D721Med (cell line): ENCODE measurements at places on chromosomes 11 and 22.

DNA sequence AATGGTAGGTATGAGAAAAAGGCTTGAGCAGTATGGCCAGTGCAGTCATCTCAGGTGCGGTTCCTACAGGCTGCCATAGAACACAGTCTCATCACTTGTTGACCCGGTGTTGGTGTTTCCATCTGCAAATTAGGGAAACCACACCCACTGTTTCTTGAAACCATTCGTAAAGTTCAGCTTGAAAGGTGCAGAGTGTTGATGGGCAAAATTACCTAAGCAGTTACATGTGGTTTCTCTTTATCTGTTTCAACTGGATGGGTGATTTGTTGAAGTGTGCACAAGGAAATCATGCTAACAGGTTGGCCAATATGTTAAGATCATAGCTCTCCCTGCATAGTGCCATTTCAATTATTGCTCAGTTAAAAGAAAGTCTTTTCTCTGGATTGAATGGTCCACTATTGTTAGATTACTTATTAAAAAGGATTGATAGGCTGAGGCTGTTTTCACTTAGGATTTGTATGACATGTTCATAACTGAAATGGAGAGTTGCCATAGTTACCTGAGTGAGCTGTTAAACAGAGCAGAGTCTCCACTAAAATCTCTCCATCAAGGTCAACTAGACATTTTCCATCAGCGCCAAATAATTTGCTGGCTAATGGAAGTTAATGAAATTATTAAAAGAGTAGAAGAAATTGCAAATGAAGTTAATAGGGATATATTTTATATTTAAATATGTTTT, 203.1 kb upstream of the MTMR2 start:
- no peak for DNase-seq

DNA sequence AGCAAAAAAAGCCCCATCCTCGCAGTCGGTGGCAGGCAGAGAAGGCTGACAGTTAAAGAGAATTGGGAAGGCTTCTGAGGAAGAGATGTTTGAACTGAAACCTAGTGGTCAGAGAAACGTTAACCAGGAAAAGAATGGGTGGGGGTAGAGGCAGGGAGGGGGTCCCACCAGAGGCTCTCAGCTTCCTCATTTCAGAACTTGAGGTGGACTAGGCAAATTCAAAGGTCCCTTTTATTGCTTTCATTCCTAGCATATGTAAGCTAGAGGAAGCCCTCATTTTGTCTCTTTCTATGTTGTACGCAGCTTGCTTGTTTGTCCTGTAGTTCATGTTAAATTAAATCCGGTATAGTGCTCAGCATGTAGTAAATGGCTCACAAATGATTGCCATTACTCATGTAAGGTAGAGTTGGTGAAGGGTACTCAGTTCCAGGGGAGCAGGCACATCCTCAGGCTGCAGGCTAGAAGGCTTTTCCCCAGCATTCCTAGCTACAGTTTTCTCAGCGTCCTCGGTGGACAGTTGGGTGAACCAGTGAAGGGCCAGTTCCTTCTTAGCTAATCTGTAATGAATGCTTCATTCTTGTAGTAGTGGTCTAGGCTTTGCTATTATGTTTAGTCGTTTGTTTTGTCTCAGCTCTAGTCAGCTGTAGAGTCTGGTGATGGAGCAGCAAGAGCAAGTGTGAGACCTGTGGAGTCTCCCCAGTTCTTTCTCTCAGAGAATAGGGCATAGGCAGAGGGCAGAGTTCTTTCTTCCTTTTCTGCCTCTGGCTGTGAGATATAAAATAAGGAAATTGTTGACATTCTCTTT, 58.6 kb downstream of the UVRAG start:
- DNase-seq: no peak

DNA sequence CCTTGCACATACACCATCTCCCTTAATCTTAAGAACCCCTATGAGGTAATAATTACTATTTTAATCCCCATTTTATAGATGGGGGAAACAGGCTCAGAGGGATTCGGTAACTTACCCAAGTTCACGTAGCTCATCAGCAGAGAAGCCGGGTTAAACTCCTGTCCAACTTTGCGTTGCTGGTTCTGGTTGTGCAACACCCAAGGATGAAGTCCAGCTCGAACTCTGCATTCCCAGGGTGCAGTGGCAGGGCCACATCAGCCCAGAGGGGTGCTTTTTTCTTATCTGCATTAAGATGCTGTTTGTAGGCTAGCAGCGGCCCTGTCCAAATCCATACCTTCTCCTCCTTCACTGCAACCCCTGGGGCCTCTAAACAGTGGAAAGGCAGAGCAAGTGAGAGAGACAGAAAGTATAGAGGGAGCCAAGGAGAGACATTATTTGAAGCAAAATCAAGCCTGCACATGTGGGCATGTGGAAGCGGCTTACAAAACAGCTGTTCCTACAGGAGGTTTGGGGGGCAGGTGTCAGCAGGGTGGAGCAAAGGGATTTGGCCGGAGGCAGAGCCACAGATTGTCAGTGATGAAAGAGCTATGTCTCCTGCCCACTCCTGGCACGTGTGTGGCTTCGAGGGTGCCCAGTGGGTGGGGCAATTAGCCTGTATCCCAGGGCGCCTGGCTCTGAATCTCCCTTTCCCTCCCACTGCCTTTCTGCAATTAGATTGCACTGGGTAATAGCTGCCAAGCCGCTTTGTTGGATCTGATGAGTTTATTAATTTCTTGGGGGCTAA, 129.5 kb upstream of the TBCEL start:
- no peak for DNase-seq

DNA sequence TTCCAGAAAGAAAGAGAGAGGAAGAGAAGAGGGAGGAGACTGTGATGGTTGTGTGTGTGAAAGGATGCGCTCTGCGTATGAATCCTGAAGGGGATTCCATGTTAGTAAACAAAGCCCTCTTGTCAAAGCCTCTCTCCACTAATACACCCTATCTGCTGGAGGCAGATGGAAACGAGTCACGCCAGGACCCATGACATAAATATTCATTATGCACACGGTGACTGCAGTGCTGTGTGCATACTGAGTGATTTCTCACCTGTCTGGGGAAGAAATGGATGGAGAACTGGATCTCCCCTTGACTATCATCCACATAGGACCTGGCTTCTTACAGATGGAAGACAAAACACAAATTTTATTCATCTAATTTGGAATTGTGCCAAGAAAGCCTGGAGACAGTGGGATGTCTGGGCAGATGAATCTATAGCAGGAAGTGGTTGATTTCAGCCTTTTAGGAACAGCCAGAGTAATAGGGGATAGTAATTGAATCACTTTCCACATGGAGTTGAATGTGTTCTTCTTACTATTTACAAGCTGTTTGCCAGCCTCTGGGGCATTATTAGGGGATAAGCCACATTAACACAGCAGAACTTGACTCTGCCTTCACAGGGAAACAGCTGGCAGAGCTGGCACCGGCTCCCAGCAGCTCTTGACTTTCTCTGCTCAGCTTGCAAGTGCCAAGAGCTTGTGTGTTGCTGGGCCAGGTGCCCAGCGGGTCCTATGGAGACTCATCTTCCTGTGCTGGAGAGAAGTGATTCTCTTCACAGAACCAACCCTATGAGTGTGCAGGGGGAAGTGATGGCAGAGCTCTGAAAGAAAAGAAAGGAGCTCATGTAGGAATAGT, 9.0 kb downstream of the MTNR1B start:
- DNase-seq: no peak
